ENCODE measurements at places on chromosomes 4 and X.

GRCh38 chr4:41880022-41880837 lies 55.0 kb upstream of the TMEM33 start:
- DNase-seq, result no peak

DNA sequence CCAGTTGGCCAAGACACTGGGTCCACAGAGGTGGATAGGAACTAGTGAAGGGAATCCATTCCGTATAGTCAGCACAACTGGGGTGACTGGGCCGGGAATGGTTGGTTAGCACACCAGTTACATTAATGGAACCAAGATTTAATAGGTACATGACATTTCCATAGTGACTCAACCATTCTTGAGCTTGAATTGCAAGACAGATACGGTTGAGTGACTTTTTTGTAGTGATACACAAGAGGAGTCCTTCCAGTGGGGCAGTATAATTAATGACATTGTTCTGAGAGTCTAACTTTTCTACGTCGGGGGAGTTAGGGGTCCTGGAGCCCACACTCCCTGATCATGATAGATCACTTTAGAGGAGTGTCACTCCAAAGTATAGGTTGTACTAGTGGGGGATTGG lies 211.6 kb upstream of the CXCL13 start:
- DNase-seq, result no peak

- DNase-seq, result no peak
Measured at GRCh38 chr4:15585331-15585730, 69.8 kb downstream of the FBXL5 start.

DNA sequence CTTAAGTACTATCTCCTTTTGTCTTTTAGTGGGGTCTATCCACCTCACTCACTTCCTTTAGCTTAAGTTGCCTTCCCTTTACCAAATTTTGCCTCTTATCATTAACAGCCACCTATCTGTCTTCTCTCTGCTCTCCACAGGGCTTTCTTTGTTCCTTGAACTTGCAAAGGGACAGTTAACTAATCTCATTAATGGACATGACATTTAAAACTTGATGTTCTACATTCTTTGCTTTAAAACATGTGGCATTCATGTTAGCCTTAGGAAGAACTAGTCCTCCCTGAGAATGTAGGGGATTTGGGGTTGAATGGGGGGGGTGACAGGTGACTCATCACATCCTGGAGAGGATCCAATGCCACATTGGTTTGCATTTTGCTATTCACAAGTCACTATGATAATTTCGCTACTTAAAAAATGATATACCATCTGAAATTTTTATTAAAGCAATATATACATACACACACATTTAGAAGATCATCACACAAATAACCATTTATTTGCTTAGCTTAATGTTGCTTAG lies 41.0 kb upstream of the DMD start:
- DNase-seq, result no peak

DNA sequence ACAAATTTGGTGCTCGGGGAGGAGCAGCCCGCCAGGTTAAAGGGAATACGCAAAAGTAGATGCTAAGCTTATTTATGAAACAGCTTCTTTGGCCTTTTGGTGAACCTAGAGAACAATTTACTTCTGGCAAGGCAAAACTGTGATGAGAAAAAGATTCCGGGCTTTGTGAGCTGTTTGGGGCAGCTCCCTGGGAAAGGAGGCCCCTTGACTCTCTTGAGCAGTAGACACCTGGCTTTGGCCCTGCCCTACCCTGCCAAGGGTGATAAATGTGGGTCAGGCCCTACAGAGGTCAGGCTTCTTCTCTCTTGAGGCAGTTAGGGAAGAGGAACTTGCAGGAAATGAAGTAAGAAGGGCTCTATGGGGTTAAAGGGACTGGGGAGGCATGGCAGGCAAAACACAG lies 509.6 kb downstream of the MID1IP1 start:
- DNase-seq, result no peak

DNA sequence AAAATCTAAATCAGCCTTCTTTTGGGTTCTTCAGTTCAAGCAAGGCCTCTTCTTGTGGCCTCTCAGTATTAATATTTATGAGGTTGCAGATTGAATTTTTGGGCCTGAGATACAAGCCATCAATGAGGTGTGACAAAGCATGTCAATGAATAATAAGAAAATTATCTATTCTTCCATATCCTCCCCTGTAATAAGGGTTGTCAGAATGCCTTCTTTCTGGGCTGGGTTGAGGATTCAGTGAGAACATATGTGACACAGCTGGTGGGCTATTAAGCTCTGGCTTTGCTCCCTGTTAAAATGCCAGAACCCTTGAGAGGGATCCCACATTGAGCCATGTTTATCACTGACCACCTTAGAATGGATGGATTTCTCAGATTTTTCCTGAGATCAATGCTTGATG lies 187.2 kb downstream of the AR start:
- no peak for DNase-seq

DNA sequence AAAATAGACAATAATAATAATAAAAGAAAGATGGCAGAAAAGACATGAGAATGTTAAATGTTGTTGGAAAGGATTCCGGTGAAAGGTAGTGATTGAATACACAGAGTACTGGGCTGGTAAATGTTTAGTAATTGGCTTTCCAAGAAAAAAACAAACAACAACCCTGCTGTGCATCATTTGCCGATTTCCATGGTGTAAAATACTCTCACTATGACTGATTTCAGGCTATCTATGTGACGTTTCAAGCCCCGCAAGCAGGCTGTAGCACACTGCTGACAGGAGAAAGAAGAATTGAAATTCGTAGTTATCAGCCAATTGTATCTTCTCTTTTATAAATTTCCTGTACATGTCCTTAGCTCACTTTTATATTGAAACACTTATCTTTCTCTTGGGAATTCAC lies 13.6 kb upstream of the SEPTIN6 start:
- no peak for DNase-seq

GRCh38 chrX:134607523-134607922 lies 50.7 kb downstream of the PLAC1 start:
- DNase-seq, result no peak

GRCh38 chr4:25925486-25926201 lies 11.6 kb downstream of the SMIM20 start:
- no peak for DNase-seq

GRCh38 chrX:1807301-1807731 lies 192.5 kb downstream of the ASMT start:
- no peak for DNase-seq

GRCh38 chr4:184395971-184396391 lies 78.4 kb downstream of the IRF2 start:
- no peak for DNase-seq

- no peak for DNase-seq
Measured at GRCh38 chr4:114027596-114027995, 48.1 kb upstream of the ARSJ start.

GRCh38 chr4:148061141-148061481 lies 329.2 kb downstream of the ARHGAP10 start:
- no peak for DNase-seq

GRCh38 chr4:182748949-182749348 lies 168.2 kb downstream of the DCTD start:
- no peak for DNase-seq

DNA sequence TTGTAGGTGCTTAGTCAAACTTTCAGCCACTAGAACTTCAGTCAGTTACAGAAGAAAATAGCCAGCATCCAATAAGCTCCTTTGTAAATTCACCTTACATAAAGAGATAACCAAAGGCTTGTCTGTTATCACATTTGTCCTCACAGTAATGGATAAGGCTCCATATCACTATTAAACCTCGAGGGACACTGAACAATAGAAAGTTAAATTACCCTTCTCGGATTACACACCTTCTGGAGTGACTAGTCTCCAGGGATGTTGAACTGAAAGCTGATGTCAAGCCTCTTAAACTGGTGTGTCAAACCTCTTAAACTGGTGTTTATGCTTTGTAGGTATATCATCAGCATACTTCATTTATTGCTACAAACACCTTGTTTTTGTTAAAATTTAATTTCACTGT lies 639.0 kb downstream of the CENPC start:
- no peak for DNase-seq

- DNase-seq, result no peak
Measured at GRCh38 chrX:130772105-130772775, 130.8 kb downstream of the ENOX2 start.

GRCh38 chr4:82360298-82361177 lies 13.3 kb downstream of the HNRNPD start:
- no peak for DNase-seq

DNA sequence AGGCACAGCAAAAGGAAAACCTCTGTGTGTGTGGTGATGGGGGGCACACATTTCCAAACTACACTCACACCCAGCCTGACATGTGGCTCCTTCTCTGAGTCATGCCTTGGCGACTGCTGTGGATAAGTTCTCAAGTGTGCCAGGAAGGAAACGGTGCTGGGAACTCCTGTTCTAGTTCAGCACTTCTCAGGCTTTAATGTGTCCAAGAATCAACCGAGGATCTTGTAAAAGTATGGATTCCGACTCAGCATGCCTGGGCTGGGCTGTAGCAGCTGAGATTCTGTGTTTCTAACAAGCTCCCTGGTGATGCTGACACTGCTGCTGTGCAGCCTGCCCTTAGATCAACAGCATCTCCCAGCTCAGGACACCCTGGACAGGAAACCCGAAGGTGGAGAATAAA lies 20.2 kb downstream of the CLNK start:
- no peak for DNase-seq

GRCh38 chrX:2732076-2732475 lies 19.8 kb upstream of the XG start:
- no peak for DNase-seq

GRCh38 chrX:41664375-41664901 lies 24.3 kb upstream of the GPR34 start:
- DNase-seq, result no peak

- DNase-seq, result no peak
Measured at GRCh38 chr4:36053930-36054329, 190.4 kb downstream of the ARAP2 start.

DNA sequence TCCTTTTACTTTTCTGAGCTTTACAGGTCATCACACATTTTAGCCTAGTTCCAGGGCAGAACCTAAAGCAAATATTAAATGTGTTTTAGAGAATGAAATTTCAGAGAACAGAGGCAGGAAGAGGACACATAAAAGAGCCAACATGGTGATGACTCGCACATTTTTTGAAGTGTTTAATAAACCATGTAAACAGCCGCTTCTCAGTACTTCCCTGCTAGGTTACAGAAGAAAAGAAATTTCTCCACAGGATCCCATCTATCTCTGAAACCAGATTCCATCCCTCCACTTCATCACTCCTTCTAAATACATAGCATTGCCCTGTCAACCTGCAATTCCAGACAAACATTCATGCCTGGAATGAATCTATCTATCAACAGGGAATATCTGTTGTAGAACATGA lies 949.5 kb upstream of the PCDH7 start:
- DNase-seq, result no peak

- no peak for DNase-seq
Measured at GRCh38 chrX:136754651-136755050, 26.1 kb downstream of the ARHGEF6 start.

DNA sequence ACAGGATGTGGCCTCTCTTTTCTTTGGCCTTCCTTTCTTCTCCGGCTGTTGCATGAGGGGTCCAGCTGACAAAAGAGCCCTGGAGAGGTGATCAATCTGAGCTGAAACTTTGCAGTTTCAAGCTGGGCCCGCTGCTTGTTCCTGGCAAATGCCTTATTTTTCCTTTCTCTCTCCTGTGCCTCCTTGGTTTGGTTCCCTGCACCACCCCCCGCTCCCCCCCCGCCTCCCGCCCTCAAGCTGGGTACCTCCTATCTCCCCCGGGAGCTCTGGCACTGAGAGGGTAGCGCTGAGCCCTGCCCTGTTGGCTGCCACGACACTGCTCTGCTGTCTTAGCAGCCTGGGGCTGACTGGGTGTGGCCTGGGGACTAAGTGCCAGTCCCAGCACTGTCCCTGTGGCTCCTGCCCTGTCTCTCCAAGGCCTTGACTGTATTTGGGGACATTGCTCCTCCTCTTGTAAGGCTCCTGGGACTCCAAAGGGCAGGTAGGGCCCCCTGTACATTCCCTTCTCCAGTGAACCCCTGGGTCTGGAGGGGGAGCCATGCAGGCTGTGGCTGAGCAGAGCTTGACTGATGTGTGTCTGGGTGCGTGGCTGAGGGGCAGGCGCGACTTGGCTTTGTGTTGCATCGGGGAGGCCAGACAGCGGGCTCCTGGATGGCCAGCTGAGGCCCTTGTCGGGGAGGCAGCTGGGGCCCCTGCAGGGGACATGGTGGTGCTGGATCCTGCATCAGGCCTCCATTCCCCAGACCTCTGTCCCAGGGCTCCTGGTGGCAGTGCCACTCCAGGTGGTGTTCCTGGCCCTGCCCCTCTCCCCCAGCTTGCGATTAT lies 1.1 kb downstream of the PLXNA3 start:
- DNase-seq, result no peak

DNA sequence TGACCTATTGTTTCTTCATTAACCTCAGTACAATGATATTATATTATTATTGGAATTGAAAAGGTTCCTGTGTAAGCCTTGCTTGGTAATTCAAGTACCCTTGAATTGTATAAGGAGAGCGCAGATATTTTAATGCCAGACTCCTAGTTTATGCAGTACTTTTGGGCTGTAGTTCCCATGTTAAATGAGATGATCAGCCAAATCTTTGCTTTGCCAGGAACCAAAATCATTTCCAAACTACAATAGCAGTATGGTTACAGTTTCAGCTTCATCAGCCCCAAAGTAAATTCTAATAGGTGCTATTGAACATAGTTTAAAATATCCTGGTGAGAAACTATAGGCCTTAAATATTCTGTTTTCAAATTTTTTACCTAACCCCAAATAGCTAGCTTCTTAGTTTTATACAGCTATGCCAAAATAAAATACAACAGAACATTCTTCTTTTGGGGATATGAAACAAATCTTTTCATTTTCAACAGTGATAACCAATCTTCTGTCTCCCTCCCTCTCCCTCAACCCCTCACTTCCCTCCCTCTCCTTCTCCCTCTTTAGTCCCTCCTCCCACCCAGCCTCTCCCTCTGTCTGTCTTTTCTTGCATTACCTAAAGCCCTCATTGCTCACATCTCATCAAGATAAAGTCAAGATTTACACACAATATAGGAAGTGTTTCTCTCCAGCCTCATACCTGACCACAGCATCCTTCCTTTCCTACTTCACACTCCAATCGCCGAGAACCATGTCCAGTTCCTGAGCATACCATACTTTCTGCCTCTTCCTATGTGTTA lies 190.1 kb downstream of the SHROOM3 start:
- no peak for DNase-seq

DNA sequence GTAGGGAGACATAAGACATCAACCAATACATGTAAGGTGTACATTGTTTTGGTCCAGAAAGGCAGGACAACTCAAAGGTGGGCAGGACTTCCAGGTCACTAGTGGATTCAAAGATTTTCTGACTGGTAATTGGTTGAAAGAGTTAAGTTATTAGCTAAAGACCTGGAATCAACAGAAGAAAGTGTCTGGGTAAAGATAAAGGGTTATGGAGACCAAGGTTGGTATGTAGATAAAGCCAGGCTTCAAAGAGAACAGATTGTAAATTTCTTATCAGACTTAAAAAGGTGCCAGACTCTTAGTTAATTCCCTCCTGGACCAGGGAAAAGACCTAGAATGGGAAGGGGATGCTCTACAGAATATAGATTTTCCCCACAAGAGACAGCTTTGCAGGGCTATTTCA lies 28.3 kb upstream of the GAB1 start:
- no peak for DNase-seq
